AML-193 (cell line): ENCODE measurements at places on chromosomes 5 and 9.

GRCh38 chr5:97454015-97454414 lies 271.0 kb upstream of the RIOK2 start:
- no peak for DNase-seq

- no peak for DNase-seq
These were observed 694 bp upstream of the REEP2 start for GRCh38 chr5:138438003-138438723.

DNA sequence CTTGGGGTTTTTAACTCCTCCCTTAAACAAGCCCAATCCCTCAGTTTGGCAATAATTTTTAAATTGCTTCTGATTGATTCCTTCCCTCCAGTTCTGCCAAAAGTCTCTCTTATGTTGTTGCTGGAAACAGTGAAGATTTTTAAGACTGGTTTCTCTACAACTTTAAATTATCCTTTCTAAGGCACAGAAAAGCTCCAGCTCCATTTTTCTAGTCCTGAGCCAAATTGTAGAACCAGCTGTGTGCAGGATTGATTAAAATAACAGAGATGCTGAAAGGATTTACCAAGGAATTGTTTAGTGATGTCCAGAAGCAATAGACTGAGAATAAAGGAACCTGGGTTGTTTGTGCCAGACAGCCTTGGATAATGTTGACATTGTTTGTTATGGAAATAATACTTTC lies 111.3 kb downstream of the NUDT12 start:
- no peak for DNase-seq

GRCh38 chr5:43192558-43193180 lies 644 bp downstream of the NIM1K start:
- no peak for DNase-seq

- DNase-seq: no peak
These were observed 8.6 kb downstream of the SUSD3 start for GRCh38 chr9:93066978-93067603.

- peak; percentile 31 for DNase-seq
These were observed 110.8 kb downstream of the LHFPL2 start for GRCh38 chr5:78537821-78538220.

DNA sequence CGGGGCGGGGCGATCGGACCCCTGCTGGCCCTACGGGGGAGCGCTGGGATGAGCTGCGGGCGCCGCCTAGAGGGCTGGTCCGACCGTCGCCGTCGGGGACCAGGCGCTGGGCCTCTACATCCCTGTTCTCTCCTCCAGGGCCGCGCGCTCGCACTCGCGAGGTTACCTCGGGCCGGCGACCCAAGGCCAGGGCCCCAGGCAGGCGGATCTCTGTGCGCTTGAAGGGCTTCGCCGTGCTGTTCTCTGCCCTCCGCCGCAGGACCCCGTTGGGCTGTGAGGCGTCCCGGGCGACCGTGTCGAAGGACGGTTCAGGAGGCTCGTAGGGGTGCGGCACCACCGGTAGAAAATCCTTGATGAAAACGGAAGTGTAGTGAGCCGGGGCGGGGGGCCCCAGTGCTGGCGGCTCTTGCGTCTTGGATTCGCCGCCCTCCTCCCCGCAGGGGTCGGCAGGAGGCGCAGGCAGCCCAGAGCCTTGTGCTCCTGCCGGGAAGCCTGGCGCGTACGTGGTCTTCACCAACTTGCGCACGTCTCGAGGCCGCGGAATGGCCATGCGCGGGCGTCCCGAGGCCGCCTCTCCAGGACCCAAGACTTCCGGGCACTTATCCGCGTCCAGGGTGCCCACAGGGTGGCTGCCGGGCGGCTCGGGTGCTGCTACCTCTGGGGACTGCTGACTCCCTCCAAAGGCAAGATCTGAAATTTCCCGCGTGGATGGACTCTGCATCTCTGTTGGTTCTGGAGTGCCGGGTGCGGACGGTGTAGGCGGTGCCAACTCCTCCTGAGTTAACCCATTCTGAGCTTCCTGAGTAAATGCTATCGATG lies 2.0 kb downstream of the PROB1 start:
- peak; percentile 68 for DNase-seq

GRCh38 chr5:1212881-1213280 lies 11.5 kb downstream of the SLC6A19 start:
- DNase-seq: no peak

DNA sequence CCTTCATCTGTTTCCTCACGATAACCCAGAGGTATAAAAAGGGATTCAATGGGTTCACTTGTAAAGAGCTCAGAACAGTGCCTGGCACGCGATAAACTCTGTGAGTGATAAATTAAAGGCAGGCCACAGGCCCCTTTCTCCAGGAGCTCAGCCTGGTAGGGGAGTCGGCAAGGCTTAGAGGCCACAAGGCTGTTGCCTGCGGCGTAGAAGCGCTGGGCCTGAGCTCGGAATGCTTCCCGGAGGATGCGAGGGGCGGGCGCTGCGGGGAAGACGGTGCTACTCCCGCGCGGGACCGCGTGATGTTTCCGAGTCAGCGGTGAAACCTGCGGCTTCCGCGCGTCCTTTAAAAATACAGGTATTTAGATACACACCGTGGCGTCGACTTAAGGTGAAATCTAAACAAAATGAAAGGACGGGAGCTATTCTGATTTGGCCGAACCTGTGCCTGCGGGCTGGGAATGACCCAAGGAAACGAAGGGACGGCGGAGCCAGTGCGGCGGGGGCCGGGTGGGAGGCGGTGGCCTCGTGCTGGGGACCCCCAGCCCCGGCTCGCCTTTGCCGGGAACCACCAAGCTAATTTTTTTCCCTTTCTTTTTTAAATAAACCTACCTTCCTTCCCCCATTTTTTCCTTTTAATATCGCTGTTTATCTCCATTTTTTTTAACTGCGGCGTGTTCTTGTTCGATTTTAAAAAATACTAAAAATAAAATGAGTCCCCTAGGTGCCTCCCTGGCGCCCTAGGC lies 6.2 kb downstream of the NKX2-5 start:
- DNase-seq: no peak
